ENCODE measurements at places on chromosomes 6 and 20. TPM values are rescaled to one million over a fixed set of nuclear protein-coding genes. Genes with fewer than 3 reads are reported as not detected.

Gene LGSN
- total RNA-seq: not detected

Gene CRYBG1
- total RNA-seq: 1.8 TPM

Gene TEAD3
- 32.2 TPM for total RNA-seq

Gene CFB
- total RNA-seq: 8.8 TPM

Gene TPX2
- total RNA-seq: 1.2 TPM

Gene GPR63
- total RNA-seq: 0.65 TPM
